Stimulated activated CD8-positive, alpha-beta memory T cell treated with anti-CD3 and anti-CD28 coated beads, Interleukin-4, amount 100 ng/mL, for 1 hour (primary cell): ENCODE measurements at places on chromosomes 12 and 14.

DNA sequence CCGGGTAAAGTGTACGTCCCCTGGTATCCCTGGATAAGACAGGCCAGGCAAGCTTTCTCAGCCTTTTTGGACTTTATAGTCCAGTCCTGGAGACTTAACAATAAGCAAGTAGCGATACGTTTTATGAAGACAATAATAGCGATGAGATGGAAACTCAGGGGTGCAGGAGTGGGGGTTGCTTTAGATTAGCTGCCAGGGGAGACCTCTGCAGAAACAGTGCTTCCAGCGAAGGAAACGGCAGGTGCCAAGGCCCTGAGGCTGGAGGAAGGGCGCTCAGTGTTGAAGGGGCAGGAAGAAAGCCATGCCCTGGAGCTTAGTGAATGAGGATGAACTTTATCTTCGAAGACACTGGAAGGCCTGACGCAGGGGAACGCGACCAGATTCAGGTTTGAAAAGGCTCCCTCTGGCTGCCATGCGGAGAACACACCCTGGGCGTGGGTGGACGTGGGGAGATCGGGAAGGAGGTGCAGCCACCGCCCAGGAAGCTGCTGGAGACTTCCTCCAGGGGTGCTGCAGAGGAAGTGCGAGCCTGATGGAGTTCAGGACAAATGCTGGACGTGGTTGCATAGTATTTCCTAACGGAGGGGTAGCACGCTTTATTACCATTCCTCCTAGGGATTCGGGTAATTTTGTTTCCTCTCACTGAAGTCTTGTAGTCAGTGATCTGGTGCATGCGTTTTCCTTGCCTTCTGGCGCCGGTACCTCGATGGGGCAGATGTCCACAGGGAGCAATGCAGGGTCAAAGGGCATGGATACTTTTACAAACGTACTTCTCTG, 26.1 kb upstream of the UBC start:
- DNase-seq, result peak; percentile 48

- DNase-seq, result no peak
These were observed 414 bp downstream of the UNC79 start for GRCh38 chr14:93431036-93431670.

GRCh38 chr14:95686935-95687334, 709 bp downstream of the TCL1B start:
- DNase-seq, result no peak

- DNase-seq, result no peak
These were observed 593.8 kb downstream of the TRHDE start for GRCh38 chr12:72865921-72866320.

DNA sequence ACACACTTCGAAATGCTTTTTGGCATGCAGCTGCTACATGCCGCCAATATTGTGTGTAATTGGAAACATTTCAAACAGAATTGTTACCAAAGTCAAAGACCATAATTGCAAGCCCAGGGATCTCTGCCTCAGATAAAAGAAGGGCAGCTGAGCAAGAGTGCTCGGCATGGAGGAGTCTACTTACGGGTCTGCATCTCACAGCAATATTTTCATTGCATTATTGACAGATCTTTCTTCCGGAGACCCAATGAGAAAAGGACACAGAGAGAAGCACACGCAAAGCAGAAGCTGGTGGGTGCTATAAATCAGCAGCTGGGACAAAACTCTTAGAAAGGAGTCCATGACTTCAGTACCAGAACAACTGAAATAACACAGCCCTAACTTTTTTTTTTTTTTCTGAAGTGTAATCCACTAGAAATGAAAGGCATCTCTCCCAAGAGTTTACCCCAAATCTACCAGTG, 4.9 kb downstream of the PRICKLE1 start:
- DNase-seq, result no peak

DNA sequence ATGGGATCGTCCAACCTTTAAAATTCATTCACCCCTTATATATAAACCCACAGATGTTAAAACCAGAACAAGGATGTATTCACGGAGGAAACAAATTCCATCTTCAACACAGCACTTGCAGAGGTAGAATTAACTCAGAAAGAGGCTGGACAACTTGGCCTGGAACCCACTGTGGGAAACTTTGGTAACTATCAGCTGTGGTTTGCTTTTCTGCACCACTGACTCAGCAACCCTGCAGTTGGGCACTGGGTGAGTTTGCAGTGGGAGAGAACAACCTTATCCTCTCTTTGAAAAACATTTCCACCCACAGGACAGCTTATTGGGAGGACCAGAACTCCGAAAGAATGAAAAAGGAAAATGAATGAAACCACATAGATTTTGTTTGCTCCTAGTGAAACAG, 66.3 kb downstream of the ZNF664 start:
- DNase-seq, result no peak

- DNase-seq, result no peak
These were observed 1.4 kb upstream of the RNF10 start for GRCh38 chr12:120532701-120533238.

DNA sequence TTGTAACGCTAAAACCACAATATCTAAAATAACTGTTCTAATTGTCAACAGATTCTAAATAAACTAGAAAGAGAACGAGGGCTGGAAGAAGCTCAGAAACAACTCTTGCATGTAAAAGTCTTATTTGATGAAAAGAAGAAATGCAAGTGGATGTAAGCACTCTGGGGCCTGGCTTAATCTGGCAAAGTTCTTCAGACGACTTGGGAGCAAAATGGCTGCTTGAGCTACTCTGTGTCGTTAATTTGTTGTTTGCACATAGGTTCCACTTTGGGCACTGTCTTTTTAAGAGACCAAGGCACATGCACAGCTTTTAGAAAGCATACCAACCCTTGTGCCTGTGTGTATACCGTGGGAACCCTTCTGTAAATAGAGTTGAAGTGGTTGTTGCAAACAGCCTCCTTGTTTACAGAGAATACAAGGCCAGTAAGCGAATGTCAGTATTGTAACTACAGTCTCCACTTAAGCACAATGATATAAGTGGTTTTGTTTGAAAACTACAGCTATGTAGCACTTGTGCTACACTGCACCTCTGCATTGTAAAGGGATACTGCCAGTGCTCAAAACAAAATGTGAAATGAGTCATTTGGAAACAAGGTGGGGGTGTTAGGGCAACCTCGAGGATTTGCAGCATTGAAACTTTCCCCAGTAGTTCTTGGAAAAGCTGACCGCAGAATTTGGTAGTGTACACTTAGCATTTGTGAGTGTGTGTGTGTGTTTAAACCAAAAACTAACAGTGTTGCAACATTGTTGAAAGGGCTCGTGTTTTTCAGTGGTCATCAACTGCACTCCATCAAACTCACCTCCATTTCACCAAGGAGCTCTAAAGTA, 154.3 kb downstream of the CEP83 start:
- DNase-seq, result no peak

DNA sequence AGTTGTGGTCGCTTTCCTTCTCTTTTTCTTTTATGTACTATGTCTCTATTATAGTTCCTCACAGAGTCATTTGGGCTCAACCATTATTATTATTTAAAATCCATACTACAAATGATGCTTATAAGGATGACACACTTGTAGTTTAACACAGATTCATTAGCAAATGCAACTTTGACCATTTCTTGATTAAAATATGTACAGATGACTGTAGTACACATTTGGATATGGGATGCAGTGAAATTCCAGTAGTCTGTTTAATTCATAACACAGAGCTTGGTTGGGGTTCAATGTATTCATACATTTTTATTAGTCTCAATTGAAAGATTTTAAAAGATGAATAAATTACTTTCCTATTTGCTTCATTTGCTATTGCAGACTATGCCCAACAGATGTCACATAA, 30.0 kb downstream of the SLC38A1 start:
- DNase-seq, result no peak

DNA sequence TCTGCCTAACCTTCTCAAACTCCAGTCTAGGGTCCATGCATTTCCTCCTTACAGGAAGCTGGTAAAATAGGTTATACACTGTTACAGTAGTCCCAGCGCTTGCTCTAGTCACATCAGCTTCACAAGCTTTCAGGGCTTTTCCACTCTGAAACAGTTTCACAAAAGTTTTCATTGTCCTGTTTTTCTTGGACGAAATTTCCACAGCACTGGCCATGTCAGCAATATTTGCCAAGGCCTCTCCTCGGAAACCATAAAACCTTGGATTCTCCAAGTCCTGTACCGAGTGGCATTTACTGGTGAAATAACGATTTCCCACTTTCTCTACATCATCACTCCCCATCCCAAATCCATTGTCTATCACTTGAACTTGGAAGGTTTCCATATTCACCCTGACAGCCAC, 2.1 kb downstream of the MLH3 start:
- DNase-seq, result no peak

GRCh38 chr12:102454808-102455760, 25.3 kb downstream of the IGF1 start:
- no peak for DNase-seq

DNA sequence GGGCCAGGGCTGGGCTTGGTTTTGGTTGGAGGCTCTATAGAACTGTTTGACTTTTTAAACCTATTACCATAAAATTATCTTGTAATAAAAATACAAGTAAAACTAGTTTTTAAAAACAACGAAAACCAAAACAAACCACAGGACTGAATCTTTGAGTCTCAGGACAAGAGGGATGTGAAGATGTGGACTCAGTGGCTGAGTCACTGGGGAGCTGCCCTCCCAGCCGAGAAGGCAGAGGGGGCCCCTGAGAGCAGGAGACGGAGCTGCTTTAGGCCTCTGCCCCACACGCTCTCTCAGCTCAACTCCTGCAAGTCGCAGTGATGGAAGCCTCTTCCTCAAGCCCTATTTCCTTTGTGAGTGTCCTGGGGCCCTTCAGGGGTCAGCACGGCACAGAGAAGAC, 59.0 kb downstream of the CDC42BPB start:
- no peak for DNase-seq

- no peak for DNase-seq
These were observed 184.2 kb upstream of the FOXN3 start for GRCh38 chr14:89600950-89601826.

DNA sequence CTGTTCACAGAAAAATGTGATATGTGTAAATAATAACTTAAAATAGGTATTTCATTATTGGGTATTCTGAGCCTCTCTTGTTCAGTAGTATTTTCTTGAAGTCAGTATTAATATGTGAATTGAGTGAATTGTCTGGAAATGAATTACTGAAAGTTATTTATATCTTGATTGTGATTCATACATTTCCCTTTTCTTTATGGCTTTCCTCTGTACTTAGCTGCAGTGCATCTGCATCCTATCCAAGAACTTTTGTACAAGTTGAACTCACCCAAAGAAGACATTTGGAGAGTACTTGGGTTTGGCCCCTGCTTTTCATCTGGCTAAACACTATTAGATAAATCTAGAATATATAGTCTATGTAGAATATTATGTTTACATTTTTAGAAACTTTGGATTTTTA, 326.0 kb downstream of the RAD51B start:
- DNase-seq, result no peak

- DNase-seq, result no peak
These were observed 134.4 kb downstream of the ADGRD1 start for GRCh38 chr12:131087991-131088700.

- DNase-seq, result no peak
These were observed 112.8 kb downstream of the SYT1 start for GRCh38 chr12:78977304-78977867.

GRCh38 chr12:119914666-119915065, 37.5 kb upstream of the CIT start:
- no peak for DNase-seq

- DNase-seq, result no peak
These were observed 96.7 kb upstream of the BMP4 start for GRCh38 chr14:54053386-54053745.

DNA sequence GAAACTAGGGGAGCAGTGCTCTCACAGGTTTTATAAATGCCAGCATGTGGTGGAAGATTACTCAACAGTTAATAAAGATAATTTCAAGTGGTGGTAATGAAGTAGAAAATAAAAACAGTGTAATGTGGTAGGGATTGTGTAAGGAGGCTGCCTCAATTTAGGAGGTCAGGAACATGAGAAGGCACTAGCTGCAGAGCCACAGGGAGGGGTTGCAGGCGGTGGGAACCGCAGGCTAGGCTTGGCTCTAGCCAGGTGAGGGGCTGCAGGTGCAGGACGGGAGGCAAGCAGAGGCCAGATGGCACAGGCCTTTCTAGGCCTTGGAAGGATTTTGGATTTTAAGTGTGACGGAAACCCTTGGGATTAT, 768 bp downstream of the METTL25 start:
- DNase-seq, result no peak

DNA sequence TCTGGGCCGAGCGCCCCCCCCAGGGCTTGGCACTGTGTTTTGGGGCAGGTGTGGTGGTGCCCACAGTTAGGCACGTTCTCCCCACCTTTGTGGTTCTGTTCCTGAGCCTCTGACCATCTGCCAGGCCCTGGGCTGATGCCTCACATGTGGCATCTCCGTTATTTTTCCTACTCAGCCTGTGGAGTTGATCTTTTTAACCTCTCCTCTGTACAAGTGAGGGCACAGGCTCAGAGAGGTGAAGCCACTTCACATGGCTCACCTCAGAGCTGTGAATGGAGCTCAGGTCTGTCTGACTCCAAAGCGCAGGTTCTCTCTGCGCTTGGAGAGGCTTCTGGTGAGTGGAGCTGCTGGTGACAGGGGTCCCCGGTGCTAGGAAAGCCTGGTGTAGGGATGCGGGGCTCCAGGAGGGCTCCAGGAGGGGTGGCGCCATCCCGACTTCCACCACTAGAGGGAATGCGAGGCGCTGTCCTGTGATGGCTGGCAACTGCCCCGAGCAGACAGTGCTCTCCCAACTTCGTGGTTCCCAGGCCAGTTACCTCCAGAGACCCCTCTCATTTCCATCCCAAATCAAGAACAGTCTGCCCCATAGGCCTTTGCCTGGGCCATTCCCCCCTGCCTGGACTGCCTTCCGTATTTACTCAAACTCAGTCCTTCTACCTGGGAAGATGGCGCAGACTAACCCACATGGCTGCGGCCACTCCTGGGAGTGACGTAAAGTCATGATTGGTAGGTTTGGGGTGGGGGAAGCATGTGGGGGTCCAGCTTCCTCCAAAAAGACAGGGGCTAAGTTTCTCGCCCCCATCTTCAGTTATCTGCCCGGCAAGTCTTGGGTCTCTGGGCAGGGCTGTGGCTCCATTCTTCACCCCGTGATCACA, 9.9 kb downstream of the BCL7A start:
- DNase-seq, result peak; percentile 21

DNA sequence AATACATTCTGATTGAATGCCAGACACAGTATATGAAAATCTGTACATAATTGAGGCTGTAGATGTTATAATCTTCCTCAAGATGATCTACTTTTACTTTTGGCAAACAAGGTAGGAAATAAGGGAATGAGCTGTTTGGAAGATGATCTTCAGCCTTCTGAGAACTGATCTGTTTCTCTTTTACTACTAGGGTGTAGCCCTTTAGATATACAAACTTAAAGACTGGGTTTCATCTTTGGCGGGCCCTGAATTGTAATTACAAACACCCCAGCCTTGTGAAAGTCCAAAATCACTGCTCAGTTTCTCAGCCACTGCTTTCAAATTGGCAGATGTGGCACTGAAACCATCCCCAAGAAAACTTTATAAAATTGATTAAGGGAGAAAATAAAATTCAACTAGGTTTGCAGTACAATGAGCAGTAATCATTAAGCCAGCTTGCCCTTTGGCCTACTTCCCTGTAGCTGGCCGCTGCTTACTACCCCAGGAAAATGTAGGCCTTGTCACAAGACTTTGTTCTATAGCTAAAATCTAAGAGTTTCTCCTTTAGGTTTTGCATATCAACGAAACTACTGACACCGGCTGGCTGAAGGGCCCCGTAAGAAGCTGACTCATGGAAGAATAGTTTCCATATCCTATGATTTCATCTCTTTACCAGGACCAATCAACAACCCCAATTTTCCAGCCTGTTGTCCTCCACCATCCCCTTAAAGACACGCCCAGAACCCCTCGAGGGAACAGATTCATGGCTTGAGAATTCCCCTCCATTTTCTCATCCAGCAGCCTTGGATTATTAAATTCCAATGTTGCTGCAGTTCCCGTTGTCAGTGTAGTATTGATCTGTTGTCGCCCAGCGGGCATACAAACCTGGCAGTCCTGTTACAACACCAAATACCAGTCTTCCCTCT, 210.8 kb downstream of the PCNX1 start:
- DNase-seq, result no peak
